Left kidney (tissue), 8 donors: ENCODE measurements at places on chromosomes 6 and 20. TPM values are rescaled to one million over a fixed set of nuclear protein-coding genes. Genes with fewer than 3 reads are reported as not detected.

- no peak for DNase-seq
Observed at GRCh38 chr6:56593801-56594318, 48.8 kb downstream of the DST start.

- DNase-seq, result no peak
Observed at GRCh38 chr20:62710886-62711702, 2.5 kb downstream of the NTSR1 start.

GRCh38 chr6:41559655-41560427 is 13.7 kb downstream of the FOXP4 start:
- DNase-seq, result no peak

The MROH8 gene
- polyA plus RNA-seq, result 9.2 TPM

The ELOVL4 gene
- 4.0 TPM for polyA plus RNA-seq
